Nephron progenitor cell (in vitro differentiated cells): ENCODE measurements at places on chromosomes 2 and 18.

DNA sequence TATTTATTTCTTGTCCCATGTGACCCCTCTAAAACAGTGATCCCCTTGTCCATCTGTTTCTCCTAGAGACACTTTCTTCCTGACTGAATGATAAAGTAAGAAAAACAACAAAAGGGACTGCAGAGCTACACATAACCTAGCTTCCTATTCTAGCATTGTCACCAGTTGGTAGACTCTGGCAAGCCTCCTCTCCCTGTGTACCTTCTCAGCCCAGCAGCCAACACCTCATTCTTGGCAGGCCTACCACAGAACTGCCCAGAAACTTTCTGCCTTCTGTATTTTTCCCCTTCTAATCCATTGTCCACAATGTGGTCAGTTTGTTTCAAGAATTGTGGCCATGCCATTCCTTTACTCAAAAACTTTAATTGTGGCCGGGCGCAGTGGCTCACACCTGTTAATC lies 13.4 kb downstream of the SMC6 start:
- DNase-seq, result no peak

- no peak for DNase-seq
Observed at GRCh38 chr18:49581371-49581770, 19.5 kb downstream of the LIPG start.

- DNase-seq, result no peak
Observed at GRCh38 chr2:62396880-62397279, 109.1 kb downstream of the TMEM17 start.

GRCh38 chr2:150716186-150716585 lies 228.7 kb upstream of the RND3 start:
- no peak for DNase-seq

GRCh38 chr2:101025561-101025960 lies 23.5 kb downstream of the RPL31 start:
- DNase-seq, result no peak

DNA sequence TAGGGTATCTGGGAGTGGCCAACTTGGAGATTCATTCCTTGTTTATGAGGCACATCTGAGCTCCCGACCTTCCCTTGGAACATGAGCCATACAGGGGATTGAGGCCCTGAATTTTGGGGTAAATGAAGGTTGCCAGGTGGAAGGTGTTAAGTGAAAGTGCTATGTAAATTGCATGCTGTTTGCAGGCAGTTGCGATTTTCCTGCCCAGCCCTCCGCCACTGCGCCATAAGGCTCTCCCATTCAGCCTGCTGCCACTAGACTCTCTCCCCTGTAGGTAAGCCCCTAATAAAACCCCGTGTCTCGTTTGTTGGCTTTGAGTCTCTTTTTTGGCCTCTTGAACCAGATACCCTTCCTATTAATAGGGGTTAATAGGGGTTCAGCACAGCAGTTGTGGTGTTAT lies 33.8 kb downstream of the PCARE start:
- DNase-seq, result no peak

GRCh38 chr2:36433311-36434217 lies 78.0 kb downstream of the CRIM1 start:
- DNase-seq, result no peak

GRCh38 chr2:199850218-199850717 lies 724 bp downstream of the FTCDNL1 start:
- no peak for DNase-seq

GRCh38 chr2:30392097-30392496 lies 54.9 kb upstream of the LCLAT1 start:
- DNase-seq, result no peak

DNA sequence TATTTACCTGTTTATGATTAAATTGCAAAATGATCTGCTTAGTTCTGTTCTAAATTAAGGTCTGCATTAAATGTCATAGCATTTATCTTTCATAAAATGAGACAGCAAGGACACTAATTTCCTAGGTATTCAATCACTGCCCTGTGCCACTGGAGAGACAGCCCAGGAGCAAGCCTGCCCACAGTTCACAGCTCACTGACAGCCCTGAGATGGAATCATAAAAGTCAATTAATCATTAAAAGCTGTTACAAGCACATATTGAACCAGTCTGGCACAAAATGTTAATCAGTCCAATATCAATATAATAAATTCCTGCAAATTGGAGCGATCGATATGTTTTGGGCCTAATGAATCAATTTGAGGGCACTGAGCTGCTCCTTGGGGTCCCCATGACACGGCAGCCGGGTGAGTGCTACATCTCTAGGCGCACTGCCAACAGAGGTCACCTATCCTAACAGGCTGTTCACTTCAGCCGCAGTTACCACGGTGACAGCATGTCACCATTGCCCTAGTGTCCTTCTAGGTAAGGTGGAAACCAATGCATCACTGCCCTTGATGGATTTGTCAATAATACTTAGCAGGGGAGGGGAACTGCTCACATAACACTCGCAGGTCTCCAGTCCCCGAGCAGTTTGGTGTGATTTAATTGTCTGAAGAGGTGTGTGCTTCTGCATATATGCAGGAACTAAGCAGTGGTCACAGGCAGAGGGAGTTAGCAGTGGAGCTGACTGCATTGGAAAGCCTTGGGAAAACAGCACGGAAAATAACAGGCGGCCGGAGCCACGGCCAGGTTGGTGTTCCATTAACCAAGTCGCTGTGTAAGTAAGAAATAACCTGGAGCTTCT lies 47.3 kb downstream of the POU3F3 start:
- peak; percentile 20 for DNase-seq

DNA sequence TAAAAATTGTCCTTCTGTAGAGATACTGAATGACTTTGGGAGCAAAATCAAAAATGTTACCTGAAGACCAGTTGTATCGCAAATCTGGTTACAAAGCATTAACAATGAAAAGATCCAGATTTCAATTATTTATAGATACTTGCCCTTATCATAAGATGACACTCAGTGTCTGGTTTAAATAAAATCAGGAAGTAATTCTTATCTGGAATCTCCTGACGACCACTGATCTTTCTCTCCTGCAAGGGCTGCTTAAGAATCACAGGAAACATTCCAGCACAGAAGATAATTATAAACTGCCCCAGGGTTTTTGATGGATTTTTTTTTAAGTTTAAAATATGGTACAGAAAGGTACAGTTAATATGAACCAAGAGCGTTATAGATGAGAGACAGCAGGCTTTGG lies 205.7 kb downstream of the ALK start:
- DNase-seq, result no peak

GRCh38 chr2:20745924-20746555 lies 76.9 kb downstream of the LDAH start:
- DNase-seq, result no peak
